ENCODE measurements at places on chromosomes 7 and 10.

DNA sequence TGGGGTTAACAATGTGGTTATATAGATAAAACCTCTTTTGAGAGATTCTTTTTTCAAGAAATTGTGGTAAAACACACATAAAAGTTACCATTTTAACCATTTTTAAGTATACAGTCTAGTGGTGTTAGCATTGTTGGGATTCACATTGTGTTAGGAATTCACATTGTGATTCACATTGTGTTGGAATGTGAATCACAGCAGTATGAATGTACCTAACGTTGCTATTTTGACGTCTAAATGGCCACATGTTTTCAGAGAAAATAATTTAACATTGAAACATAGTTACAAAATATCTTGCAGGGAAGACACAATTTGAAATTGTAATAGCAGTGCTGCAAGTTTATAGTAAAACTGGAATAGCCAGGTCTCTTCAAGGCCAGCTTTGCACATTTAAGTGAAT, 129.0 kb downstream of the BICC1 start:
- no peak for DNase-seq

DNA sequence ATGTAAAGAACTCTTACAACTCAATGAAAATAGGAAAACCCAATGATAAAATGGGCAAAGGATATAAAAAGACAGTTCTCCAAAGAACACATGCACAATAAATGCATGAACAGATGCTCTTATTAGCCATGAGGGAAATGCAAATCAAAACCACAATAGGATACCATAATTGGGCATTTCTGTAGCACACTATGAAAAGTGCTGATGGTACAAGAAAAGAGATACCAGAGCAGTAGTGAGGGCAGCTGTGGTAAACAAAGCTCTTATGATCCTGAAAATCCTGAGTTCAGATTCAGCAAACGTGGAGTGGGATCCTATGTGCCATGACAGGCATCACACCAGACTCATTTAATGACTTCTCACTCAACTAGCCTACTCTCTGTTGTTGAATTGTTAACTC, 96.7 kb upstream of the SLC25A13 start:
- no peak for DNase-seq

DNA sequence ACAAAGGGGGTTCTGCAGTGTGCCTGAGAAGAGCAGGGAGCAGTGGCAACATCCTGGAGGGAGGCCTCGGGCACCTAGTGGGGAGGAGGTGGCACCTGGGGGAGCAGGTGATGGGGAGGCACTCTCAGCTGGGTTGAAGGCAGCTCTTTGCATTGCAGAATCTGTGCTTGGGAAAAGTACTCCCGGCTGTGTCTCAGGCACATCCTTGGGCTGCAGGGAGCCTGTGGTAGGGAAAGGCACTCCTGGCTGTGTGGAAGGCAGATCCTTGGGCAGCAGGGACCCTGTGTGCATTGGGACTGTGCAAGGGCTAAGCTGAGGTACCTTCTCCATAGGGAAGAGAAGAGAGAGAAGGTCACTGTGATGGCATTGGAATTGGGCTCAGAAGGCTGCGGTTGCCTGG, 52.8 kb upstream of the ANTXRL start:
- DNase-seq: no peak

- DNase-seq: no peak
These were observed 56.2 kb upstream of the ABLIM1 start for GRCh38 chr10:114714281-114714741.

DNA sequence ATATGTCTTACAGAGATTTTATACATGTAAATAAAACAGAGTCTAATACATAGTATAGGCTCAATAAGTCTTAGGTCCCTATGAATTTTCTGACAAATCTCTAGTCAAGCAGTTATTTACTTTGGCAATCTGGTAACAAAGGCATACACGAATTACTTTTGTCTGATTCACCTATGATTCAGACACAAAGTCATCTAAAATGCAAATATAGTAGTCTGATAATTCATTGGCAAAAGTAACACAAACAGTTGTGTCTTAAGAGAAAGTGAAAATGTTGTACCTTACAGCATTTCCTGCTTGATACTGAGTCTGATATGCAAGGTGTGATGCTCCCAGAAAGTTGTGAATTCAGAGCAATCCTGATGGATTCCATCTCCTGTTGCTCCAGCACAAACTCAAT, 209.4 kb upstream of the PRSS1 start:
- no peak for DNase-seq

DNA sequence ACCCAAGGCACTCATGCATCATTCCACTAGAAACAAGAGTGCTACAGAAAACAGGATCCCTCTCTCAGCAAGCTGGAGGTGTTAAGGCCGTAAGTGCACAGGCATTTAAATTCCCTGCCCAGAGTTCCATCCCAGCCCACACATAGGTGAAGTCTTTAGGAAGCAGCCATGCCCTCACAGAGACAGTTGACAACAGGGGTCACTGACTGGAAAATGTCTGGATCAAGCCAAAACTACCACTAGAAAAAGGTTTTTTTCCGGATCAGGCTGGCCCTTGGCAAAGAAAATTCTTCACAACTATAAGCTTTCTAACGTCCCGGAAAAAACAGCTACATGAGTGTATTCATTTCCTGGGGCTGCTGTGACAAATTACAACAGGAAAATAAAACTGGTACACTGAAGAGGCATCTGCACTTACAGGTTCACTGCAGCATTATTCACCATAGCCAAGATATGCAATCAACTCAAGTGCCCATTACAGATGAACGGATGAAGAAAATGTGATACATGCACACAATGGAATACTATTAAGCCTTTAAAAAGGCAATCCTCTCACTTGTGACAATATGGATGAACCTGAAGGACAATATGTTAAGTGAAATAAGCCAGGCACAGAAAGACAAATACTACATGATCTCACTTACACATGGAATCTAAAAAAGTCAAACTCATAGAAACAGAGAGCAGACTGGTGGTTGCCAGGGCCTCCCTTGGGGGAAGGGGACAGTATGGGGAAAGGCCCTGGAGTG, 52.5 kb downstream of the SLC25A13 start:
- DNase-seq: no peak

GRCh38 chr7:142642316-142642715, 107.0 kb upstream of the PRSS1 start:
- DNase-seq: no peak

DNA sequence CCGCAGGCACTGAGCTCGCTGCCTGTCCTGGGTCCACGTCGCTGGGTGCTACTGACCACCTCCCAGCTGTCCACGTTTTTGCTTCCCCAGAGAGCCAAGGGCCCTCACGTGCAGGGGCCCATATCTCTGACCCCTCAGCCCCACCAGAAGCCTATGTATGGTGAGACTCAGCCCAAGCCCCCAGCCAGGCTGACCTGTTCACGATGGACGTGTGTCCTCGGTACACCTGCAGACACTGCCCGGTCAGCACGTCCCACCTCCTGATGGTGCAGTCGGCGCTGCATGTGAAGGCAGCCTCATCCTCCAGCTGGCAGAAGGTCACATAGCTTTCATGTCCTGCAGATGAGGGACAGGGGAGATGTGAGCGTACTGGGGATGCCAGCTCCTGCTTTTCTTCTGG, 9.9 kb downstream of the WDR86 start:
- no peak for DNase-seq

DNA sequence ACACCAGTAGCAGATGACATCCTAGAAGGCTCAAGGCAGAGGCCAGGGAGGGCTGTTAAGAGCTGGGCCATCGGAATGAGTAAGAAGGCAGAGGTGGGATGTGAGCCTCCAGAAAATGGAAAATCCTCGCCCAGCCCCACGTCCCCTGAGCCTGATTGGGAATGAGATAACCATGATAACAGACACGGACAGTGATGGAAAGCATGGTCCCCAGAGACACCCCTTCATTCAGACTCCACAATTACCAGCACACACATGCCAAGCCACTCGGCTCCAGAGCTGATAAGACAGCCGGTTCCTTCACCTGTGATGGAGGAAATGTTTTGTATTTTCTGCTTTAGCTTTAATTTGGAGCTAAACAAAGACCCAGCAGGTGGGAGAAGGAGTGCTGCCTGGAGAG, 106.0 kb downstream of the GRID1 start:
- DNase-seq: no peak

GRCh38 chr10:78771260-78771659, 297.5 kb upstream of the ZMIZ1 start:
- DNase-seq: no peak

DNA sequence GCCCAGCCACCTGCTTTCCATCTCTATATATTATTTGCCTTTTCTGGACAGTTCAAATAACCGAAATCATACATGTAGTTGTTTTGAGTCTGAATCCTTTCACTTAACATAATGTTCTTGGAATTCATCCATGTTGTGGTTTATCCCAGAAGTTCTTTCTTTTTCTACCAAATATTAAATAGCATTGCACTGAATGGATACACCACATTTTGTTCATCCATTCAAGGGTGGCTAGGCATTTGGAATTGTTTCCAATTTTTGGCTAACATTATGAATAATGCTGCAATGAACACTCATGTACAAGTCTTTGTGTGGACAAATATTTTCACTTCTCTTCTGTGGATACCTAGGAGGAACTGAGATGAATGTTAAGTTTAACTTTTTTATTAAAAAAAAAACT, 18.0 kb downstream of the DNAJC1 start:
- DNase-seq: no peak

- DNase-seq: peak; percentile 29
These were observed 95.7 kb downstream of the DNAJB6 start for GRCh38 chr7:157432541-157432956.

DNA sequence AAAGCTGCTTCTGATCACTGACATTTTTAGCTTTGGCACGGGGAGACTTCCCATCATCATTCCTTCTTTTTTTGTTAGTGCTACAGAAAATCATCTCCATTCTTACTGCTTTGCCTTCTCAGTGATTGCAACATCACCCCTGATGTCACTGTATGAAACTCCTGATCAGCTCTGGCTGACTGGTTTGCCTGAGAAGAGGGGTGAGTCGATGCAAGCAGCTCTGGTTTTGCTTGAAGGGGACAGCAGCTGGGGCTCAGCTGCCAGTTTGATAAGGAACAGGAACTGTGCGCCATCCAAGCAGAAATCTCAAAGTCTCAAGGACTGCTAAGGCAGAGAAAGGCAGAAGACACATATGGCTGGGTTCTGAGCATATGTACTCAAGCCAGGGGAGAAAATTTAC, 808.5 kb upstream of the CELF2 start:
- DNase-seq: no peak

GRCh38 chr10:124006526-124006925, 86.9 kb downstream of the CHST15 start:
- DNase-seq: no peak

- DNase-seq: no peak
These were observed 26.0 kb upstream of the GPR146 start for GRCh38 chr7:1018334-1018695.

GRCh38 chr10:20954519-20954918, 57.4 kb upstream of the NEBL start:
- no peak for DNase-seq

GRCh38 chr7:51587604-51588003, 271.0 kb upstream of the COBL start:
- DNase-seq: no peak

GRCh38 chr10:85293483-85293882, 965.1 kb downstream of the CCSER2 start:
- DNase-seq: no peak

- no peak for DNase-seq
These were observed 6.5 kb upstream of the CHST3 start for GRCh38 chr10:71957546-71958275.

DNA sequence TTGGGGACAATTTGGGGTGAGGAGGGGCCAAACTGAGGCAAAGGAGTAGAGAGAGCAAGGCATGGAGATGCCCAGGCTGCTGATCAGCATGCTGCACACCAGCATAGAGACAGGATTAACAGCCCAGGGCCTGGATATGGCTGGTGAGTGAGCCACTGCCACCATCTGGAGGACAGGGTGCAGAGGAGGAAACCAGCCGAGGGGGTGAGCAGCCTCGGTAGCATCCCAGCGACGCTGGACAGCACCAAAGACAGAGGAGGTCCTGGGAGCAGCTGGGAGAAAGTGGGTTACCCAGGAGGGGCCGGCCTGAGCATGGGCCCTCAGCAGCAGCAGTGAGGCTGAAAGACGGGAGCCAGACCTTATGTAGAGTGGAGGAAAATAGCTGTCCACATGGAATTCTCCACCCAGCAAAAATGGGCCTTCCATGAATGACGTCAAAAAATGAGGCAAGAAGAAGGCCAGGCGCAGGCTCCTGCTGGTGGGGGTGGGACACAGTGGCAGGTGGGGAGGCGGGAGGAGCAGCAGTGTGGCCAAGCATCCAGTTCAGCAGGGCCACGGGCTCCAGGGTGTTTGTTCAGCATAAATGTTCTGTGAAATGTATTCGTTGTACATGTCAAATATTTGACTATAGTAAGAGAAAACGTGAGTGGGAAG, 16.7 kb downstream of the RET start:
- no peak for DNase-seq

DNA sequence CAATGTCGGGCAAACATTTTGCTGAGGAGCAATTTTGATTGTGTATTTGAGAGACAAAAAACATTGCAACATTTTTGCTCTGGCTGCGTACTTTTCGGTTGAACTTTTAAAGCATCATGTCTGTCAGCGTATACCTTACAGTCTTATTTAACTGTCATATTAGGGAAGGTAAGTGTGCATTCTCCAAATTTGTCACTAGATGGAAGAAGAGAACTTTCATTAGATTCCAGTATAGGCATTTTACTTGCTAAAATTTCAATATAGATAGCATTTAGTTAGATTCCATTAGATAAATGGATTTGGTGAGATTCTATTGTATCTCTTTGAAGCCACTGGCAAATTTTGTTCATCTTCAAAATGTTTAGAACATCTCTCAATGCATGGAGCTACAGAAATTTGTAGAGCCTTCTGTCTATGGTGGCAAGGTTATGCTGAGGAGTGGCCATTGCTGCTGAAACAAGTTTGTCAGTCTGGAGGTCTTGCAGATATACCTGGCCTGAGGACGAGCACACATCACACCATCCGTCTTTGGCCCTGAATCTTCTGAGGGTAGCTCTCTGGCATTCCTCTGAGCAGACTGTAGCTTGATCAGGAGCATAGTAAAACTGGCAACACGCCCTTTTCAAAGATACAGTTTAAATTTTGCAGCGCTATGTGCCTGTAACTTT, 437.5 kb upstream of the MBL2 start:
- DNase-seq: no peak

- no peak for DNase-seq
These were observed 123.7 kb downstream of the ANLN start for GRCh38 chr7:36513393-36513792.

DNA sequence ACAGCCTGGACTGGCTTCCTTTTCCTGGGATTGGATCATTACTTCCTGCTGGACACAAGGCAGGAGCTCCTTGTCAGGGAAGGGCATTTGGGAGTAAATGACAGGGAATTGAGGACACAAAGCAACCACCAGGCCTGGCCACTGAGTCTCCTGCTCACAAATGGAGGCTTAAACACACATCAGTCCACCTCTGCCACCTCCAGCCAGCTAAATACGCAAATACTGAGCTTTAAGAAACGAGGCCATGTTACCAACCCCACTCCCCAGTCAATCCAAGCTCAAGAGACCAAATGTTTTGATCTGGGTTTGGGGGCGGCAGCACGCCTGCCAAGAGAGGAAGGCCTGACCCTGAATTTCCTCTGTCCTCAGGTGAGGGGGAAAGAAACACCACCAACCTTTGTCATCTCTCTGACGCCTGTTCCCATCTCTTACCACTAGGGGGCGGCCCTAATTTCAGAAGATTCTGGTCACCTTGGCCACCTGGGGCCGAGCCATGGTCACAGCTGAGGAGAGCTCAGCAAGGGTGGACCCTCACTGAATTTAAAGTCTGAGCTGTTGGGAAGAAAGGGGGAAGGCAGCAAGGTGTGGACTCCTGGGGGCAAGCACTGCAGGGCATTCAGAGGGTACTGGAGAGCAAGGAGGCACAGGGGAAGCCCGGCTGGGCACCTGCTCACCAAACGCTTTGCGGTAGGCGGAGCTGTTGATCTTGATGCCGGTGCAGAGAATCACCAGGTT, 16.5 kb downstream of the AIFM2 start:
- DNase-seq: peak; percentile 38

- DNase-seq: no peak
These were observed 127.6 kb downstream of the SLC16A9 start for GRCh38 chr10:59582058-59582457.

Data from renal cortex interstitium (tissue), 15 donors.